Skin of body (tissue), 3 donors: ENCODE measurements at places on chromosomes 11 and 22. TPM values are rescaled to one million over a fixed set of nuclear protein-coding genes. Genes with fewer than 3 reads are reported as not detected.

The TMPRSS5 gene
- total RNA-seq: 3.5 TPM

The KLHL35 gene
- total RNA-seq: 0.99 TPM

The NPAS4 gene
- 2.7 TPM for total RNA-seq

GRCh38 chr11:7892059-7892699 is 38.9 kb downstream of the OR10A6 start:
- no peak for DNase-seq

DNA sequence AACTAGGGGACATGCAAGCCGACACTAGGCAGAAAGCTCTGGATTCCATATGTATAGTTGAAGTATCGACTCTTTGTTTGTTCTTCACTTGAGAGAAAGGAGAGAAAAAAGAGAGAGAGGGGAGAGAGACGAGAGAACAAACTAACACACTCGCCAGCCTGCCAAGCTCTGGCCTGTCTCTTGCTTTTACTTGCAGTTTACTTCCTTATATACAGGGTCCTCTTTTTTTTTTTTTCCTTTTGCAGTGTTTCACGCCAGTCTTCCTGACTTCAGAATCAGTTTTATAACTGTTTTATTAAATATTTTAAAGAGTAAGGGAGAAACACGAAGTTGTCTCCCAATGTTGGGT is 19.9 kb downstream of the TEAD1 start:
- DNase-seq: no peak

DNA sequence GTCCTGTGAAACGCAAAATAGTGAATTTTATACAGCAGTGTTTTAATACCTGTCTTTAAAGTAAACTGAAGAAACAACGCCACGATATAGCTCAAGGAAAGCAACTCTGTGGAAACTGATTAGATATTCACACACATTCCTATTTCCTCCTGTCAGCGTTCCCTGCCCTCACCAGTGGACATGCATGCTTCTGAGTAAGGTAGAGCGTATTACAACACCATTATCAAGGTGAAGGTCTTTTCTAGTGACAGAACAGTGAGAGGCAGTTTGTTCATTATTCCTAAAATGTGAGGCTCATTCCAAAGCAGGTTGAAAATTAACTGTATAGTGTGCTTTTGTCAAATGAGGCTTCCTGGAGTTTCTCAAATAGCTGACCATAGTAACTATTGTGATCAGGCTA is 153.1 kb downstream of the DDX10 start:
- DNase-seq: no peak

DNA sequence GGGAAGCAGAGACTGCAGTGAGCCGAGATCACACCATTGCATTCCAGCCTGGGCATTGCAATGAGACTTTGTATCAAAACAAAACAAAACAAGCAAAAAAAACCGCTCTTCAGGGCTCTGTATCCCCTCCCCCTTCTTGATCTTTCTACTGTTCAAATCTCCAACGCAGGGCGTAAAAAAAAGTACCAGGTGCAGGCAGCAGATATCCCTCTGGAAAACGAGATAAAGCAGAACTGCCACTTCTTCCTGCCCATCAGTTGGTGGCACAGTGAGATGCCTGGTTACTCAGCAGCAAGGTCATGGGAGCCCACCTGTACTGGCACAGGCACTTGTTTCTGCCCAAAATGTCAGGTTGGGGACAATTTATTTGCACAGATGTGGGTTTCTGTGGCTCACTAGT is 11.2 kb downstream of the CCS start:
- DNase-seq: no peak

GRCh38 chr11:93295921-93296575 is 34.5 kb upstream of the DEUP1 start:
- peak; percentile 35 for DNase-seq

DNA sequence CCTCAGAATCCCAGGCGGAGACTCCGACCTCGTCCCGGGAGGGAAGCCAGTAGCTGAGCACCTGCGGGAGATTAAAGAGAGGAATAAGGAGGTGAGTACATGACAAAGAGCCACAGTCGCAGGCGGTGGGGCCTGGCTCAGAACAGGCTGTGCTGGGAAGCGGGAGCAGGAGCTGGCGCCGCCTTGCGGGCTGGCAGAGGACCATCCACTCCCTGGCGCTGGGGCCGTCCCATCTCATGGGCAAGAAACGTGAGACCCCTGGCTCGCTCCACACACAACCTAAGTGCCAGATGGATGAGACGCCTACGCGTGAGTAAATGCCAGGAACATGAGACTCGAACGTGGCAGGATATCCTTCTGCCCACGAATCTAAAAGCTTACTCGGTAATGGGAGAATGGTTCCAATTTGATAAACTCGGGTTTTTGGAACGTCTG is 6.3 kb downstream of the CEND1 start:
- peak; percentile 11 for DNase-seq

DNA sequence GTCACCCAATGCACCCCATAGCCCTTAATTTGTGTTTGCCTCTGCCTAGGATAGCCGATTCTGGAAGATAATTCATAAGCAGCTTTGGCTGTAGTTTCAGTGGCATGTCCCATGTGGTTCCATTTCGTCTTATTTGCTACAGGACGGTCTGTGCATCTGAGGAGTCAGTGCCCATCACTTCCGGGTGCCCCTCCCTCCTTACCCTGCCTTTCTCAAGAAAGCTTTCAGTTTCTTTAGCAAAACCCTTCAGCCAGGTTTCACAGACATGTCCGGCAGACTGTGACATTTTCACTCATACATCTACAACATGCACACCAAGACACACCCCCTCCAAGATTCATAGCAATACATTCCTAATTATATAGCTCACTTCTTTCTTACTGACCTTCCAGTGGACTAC is 14.3 kb downstream of the TP53AIP1 start:
- no peak for DNase-seq

DNA sequence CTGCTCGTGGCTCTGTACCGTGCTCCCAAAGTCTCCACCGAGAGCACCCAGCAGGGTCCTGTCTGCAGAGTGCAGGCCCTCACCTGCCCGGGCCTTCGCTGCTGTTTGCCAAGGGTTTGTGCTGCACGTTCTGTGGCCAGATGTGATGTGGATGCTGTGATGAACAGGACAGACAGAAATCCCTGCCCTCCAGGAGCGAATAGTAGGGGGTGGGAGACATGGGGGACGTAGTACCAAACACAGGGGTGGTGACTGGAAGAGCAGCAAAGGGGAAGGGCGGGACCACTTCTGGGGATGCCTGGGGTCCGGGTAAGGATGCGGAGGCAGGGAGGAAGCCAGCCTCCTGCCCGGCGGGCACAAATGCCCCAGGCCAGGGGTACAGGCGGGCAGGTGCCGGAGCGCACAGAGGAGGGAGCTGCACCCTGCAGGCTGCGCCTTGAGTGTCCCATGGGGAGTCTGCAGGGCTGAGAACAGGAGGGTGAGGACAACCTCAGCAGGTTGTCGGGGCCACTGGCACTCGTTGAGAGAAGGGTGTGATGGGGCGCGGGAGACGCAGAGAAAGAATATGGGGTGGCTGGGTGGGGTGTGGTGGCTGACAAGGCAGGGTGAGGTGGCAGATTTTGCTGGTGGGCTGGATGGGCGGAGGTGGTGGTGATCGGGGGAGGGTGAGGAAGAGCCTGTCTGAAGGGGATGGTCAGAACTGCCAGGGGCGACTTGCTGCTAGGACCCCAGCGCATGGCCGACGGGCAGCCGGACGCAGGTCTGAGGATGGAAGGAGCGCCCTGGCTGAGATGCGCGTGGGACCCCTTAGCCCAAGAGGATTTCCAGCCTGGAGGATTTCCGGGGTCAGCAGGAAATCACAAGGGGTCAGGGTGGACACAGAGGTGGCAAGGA is 16.3 kb upstream of the CTSD start:
- DNase-seq: no peak

DNA sequence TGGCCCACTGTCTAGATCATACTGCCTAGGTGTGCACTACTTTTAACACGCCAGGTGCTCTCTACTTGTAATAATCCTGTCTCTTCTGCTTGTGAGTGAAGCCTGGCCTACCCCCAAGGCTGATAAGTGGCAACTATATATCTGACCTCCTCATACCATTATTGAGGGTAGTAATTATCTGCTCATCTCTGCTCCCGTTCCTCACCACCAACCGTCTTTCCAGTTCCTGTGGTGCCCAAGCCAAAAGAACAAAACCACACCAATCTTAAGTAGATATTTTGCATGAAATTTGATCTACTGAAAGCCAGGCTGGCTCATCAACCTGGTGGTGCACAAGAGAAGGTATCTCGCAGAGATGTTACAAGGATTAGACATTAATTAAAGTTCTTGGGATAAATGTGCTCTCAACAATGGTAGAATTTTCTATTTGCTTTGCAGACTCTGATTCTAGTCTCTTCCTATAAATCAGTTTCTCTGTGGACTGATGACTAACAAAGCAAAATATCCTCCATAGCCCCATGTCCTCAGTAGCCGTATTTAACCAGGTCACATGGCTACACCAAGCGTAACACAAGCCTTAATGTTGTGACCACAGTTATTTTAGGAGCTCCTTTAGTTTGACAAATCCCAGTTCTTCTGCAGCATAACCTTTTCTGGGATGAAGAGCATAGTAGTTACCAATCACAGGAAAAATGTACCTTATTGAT is 267.2 kb downstream of the NTM start:
- no peak for DNase-seq

GRCh38 chr22:32204040-32204855 is 625 bp downstream of the RFPL2 start:
- DNase-seq: no peak

GRCh38 chr22:25702040-25702439 is 39.9 kb upstream of the MYO18B start:
- DNase-seq: peak; percentile 57
